Lower leg skin (tissue), 4 donors: ENCODE measurements at places on chromosomes 6 and 20. TPM values are rescaled to one million over a fixed set of nuclear protein-coding genes. Genes with fewer than 3 reads are reported as not detected.

Gene RAD21L1
- not detected for total RNA-seq

DNA sequence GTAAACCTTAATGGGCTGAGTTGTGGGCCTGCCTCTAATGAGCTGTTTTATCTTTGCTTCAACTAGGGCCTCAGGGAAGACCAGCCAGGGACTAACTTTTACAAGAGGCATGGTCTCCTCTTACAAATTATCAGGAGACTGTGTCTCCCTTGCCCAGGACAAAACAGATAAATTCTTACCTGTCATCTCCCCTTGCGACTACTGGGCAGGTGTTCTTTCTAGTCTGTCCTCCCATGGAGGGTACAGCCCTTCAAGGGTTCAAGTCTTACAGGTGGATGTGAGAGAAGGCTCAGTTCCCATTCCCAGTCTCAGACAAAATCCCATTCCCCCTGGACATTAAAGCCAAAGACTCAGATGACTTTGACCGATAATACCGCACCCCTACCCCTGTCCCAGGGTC, 13.6 kb downstream of the RRBP1 start:
- DNase-seq: no peak

Gene TNNC2
- not detected for total RNA-seq

- no peak for DNase-seq
These were observed 1.2 kb downstream of the LAMA5 start for GRCh38 chr20:62365814-62366369.

GRCh38 chr6:156747715-156748114, 29.5 kb upstream of the ARID1B start:
- DNase-seq: no peak

- peak; percentile 76 for DNase-seq
These were observed 36.5 kb upstream of the MPC1 start for GRCh38 chr6:166419286-166419685.

Gene VWA7
- total RNA-seq: 0.49 TPM

DNA sequence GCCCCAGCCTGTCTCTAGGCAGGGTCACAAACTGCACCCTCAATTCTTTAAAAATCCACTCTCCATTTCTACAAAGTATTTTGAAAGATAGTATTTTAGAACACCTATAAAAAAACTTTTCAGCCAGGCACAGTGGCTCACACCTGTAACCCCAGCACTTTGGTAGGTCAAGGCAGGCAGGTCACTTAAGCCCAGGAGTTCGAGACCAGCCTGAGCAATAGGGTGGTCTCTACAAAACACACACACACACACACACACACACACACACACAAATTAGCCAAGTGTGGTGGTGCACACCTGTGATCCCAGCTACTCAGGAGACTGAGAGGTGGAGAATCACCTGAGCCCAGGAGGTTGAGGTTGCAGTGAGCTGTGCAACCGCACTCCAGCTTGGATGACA, 30.2 kb downstream of the SLC23A2 start:
- no peak for DNase-seq

DNA sequence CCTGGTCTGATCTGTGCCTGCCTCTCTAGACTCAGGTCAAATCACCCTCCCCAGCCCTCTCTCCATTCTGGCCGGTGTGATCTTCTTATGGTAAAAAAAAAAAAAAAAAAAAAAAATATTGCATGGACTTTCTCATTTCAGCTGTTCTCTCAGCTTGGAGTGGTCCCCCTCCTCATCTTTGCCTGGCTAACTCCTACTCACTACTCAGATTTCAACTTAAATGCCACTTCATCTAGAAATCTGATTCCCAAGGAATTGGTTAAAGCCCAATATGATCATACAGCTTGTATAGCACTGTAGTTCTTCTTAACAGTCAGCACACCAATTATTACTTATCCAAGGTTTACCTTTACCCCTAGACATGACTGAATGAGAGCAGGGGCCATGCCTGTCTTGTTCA, 105.9 kb upstream of the CARMIL1 start:
- DNase-seq: no peak

GRCh38 chr6:38587766-38588362, 51.9 kb downstream of the BTBD9 start:
- DNase-seq: no peak

DNA sequence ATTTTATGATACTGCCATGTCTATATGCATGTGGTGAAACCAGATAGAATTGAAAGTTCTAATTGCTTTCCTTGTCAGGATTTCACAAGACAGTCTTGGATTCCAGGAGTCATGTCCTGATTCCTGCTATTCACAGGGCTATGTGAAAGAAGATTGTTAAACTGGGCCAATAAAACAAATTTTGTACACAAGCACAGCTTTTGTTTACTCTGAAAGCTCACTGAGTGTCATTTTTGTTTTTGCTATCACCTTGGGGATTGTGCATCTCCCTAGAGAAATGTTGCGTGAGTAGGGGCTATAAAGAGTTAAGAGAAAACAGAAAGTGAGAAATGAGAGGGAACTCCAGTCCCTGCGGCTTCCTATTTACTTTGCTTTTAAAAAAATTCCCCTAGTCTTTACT, 627.5 kb downstream of the PKHD1 start:
- no peak for DNase-seq

Gene MCM3
- total RNA-seq: 17.8 TPM

DNA sequence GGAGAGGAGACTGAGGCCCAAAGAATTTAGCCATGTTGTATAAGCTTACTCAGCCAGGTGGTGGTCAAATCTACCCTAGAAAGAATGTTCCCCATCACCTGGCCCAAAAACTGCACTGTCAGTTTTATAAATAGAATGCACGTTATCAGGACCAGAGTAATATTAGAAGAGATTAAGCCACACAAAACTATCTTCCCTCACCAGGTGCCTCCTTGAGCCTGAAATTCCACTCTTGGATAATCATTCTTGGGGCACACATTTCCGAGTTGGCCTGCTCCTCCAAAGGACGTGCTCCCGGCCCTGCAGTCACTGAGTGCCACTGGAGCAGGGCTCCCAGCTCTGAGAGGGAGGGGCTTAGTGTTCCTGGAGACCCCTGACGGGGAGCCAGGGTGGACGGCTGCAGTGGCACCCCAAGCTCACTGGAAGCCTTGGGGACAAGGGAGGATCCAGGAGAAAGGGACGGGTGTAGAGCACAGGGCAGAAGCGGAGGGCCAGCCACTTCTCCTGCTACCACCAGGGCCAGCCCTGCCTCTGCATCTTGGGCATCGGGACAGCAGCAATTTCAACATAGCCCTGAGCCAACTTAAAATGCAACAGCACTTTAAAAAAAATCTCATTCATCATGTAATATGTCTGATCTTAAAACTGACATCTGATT, 160.8 kb upstream of the QKI start:
- DNase-seq: no peak

Gene MEI4
- not detected for total RNA-seq

DNA sequence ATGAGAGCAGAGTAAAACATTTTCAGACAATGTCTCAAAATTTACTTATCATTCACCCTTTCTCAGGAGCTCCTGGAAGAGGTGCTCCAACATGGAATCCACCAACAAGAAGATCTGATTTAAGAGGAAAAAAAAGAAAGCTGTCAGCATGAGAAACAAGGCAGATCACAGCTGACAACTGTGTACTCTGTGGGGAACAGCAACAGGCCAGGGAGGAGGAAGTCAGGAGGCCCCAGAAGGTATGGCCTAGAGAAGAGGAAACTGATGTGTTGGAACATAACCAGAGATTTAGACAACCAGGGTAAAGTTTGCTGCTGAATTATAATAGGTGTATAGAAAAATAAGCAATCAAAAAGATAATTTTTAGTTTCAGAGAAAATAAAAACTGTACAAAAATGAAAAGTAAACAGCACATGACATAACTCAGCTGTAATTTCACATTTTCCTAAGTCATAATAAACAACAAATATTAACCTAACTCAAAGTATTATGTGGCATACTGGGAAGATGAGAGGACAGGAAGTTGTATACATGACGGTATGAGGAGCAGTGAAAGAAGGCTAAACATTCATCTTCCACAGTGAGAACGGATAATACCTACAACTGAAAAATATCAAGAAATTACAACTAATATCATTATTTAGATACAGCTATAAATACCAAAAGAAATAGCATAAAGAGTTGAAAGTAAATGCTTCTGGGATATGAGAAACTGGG, 113.6 kb upstream of the EMILIN3 start:
- no peak for DNase-seq

DNA sequence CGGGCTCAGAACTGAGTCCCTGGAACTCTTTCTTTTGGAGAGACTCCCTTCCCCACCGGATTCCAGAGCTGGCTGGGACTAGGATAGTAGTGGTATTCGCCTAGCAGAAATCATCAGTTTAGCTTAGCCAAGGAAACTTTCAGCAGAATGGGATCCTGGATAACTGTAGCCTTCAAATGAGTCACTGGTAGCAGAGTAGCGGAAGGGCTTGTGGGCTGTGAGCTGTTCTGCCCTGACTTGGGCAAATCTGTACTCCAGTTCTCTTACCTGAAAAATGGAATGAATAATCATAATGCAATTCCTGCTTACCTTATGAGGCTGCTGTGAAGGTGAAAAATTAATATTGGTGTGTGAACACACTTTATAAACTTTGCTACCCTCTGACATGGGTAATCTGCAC, 244.3 kb upstream of the CHD6 start:
- DNase-seq: no peak

- no peak for DNase-seq
These were observed 124.1 kb downstream of the GRIK2 start for GRCh38 chr6:101517632-101518031.

DNA sequence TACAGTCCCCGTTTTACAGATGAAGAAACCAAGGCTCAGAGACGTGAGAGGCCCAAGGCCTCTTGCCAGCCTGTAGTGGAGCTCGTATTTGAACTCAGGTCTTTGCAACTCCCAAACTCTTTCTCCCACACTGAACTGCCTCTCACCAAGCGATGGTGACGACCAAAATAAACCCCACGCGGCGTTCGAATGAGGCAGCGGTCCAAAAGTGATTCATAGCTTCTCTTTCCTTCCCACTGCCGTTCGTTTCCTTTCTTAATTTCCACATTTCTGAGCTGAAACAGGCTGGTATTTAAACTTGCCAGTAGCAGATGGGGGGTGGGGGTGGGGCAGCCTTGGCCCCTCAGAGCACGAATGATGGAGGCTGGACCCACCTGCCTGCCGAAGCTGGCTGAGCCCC, 252.9 kb upstream of the KCNG1 start:
- no peak for DNase-seq

DNA sequence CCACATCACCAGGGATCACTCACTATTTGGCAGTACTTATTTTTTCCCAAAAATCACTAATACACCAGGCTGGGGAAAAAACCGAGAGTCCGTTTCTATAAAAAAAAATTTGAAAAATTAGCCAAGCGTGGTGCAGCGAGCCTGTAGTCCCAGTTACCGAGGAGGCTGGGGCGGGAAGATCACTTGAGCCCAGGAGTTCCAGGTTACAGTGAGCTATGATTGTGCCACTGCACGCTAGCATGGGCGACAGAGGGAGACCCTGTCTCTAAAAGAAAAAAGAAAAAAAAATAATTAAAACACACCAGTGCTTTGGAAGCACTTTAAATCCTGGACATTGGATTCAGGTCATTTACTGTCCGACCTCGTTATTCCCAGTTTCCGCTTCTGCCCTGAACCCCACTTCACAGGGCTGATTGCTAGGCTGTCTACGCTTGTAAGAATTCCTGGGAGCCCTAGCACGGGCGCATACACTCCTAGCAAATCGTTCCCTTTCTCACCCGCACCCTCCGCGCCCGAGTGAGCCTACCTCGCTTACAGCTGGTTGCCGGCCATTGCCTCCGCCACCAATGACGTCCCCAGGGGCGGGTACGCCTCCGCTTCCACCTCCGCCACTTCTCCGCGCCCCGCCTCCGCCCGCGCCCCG, at the start of gene TPMT:
Gene TPMT, minus strand, starts transcription at position 571 of the 643 bp plus-strand sequence. CDS start 5,950 bp downstream, outside the sequence.
- DNase-seq: no peak

GRCh38 chr6:56356426-56356825, 109.0 kb upstream of the COL21A1 start:
- DNase-seq: no peak

DNA sequence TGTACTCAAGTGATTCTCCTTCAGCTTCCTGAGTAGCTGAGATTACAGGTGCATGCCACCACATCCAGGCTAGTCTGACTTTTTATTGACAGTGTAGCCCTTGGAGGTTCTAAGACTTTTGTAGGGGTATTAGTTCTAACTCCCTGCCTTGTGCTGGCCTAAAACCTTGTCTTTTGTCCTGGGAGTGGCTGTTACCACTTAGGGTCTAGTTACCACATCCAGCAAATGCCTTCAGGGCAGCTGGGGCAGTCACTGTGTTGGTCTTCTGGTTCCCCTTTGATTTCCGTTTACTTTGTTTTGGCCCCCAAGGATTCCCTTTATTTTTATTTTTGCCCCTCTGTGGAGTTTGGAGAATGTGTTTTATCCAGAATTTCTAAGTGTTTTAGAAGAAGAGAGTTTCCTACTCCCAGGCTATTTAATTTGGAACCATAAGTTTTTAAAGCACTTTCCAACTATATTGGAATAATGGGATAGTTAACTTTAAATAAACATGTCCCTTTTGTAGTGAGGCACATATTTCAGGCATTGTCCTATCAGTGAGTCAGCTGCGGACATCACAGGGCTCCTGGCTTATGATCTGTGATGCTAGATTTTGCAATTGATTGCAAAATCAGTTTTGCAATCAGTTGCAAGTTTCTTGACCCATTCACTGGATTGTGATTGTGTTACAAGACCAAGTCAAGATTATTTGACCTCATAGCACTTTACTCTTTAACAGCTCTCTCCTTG, 25.0 kb downstream of the IL22RA2 start:
- no peak for DNase-seq

DNA sequence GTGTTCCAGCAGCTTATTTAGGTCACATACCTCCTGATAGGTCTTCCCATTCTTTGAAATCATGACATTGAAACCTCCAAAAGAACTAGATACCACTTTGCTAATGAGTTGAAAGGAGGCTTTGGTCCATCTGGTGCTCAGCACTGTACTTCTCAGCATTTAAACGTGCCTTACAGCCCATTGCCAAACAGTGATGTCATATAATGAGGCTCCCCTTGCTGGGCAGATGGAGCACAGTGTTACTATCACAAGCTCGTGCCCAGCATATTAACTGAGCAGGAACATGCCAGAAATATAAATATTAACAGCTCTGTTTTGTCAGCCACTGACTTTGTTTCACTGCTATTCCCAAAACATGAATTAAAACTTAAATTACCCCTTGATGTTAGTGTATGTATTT, 25.5 kb upstream of the MAPK13 start:
- DNase-seq: no peak

- DNase-seq: no peak
These were observed 98.0 kb downstream of the RPP40 start for GRCh38 chr6:4905826-4906225.
